T-helper 9 cell (primary cell): ENCODE measurements at places on chromosomes 7 and 10.

- DNase-seq = no peak
Observed at GRCh38 chr10:98577578-98577977, 130.8 kb upstream of the HPS1 start.

DNA sequence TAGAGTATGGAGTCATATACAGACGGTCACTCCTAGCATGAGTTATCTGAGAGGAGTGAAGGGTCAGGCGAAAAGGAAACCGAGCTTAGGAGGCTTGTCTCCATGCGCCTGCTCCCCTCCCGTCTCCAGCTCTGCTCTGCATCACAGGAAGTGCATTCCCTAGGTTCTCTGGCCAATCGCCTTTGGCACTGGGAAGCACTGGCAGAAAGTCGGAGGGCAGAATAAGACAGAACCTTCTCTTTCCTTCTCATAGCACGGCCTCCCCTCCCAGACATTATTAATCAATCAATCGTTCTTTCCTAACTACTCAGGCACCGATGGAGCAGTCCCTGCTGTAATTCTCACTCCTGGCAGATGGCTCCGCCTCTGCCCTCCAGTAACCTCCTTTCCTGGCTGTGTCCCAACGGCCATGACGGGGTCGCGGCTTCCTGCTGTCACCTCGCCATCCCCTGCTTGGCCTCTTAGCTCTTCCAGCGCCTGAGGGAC is 177.1 kb downstream of the FRMD4A start:
- DNase-seq = no peak

GRCh38 chr7:33232632-33233145 is 103.3 kb downstream of the BBS9 start:
- DNase-seq = no peak

DNA sequence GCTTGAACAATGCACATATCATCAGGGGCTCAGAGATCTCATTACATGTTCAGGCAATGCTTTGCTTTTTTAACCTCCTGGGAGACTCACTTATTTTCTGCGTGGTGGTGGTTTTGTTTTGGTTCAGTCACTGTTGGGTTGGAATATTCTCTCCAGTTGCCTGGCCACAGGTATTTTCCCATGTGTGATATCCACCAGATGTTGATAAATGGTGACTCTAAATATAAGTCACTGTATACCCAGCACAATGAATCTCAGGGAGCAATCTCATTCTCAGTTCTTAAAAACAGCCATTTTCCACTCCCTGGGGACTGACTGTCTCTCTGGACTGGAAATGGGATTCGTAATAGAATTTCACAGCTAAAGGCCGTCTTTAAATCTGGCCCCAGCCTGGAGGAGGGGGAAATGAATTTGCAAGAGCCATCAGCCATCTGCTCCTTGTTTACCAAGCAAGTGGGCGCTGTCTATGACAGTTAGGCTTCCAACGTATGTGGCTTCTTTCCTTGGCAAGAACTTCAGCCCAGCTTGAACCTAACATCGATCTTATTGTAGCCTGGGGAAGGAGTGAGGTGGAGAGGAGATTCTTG is 1106.2 kb downstream of the NRG3 start:
- DNase-seq = no peak

DNA sequence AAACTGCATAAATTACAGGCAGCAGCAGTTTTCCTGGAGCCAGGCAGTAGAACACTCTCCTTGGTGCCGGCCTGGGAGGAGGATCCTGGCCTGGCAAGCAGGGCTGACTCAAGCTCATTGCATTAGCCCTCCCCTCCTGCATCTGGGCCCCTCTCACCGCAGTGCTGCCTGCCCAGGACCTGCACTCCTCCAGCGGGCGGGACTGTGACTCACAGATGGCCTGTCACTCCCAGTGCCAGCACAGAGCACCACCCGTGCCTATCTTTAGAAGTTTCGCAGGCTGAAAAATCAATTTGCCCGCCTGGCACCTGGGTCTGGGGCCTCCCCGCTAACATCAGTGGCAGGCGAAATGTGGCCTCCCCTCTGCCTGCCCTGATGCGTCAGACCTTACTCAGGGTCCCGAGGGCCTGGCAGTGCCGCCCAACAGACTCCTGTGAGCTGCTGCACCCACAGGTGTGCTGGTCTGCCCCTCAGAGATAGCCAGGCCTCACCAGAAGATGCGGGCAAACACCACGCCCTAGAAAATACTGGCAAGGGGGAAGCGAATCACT is 123.8 kb downstream of the KCNMA1 start:
- no peak for DNase-seq

GRCh38 chr7:510131-510481 is 9.5 kb downstream of the PDGFA start:
- DNase-seq = no peak

DNA sequence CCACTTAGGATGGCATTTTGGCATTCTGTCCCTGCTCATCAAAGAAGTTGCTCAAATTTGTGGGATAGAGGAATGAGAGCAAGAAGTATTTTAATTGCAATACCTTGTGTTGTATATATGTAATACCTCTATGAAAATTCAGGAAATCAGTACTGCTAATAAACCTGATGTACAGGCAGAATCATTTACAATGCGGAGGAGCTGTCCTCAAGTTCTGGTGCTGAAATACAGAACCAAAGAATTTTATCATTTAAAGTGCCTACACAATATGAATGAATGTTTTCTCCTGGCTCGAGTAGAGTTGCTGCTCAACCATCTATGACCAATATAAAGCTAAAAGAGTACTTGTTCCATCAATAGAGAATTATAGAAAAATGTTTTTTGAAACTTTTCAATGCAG is 305.8 kb downstream of the PLXNA4 start:
- DNase-seq = no peak

DNA sequence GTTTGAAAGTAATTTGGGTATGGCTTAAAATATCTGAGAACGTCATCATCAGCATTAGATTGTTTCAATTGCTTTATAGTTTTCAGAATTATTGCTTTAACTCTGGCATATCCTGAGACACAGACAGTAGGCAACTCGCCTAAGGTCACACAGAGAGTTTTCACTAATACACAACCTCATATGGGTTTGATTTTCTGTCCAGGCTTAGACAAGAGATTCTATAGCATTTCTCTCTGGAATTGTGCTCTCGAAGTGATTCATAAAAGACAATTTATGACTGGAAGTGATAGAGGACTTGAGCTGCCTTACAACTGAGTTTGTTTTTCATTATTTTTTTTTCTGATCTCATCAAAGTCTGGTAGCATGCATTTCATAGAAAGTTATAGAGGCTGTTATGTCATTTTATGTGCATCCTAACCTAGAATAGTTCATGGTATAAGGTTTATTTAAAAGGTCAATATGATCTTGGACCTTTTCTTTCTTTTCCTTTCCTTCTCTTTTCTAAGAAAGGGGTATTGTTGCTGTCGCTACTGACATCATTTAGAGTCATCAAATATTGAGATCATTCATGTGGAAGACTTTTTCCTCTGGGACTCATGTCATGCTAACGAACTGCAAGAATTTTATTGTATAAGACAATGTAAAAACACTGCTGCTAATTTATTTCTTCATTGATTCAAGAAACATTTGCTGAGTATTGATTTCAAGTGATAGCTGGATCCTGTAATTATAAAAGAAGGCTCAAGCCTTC is 278.2 kb downstream of the PLXDC2 start:
- DNase-seq = no peak

GRCh38 chr7:121198502-121198901 is 130.3 kb upstream of the WNT16 start:
- no peak for DNase-seq

GRCh38 chr7:141444961-141445360 is 106.2 kb upstream of the AGK start:
- DNase-seq = no peak

GRCh38 chr7:84799106-84799505 is 387.8 kb downstream of the SEMA3D start:
- no peak for DNase-seq

- DNase-seq = no peak
Observed at GRCh38 chr10:111558211-111558610, 481.4 kb downstream of the ADRA2A start.
